AG08396 (cell line): ENCODE measurements at places on chromosomes 6 and 20.

GRCh38 chr6:39294133-39294532 is 20.1 kb downstream of the KCNK17 start:
- no peak for DNase-seq

DNA sequence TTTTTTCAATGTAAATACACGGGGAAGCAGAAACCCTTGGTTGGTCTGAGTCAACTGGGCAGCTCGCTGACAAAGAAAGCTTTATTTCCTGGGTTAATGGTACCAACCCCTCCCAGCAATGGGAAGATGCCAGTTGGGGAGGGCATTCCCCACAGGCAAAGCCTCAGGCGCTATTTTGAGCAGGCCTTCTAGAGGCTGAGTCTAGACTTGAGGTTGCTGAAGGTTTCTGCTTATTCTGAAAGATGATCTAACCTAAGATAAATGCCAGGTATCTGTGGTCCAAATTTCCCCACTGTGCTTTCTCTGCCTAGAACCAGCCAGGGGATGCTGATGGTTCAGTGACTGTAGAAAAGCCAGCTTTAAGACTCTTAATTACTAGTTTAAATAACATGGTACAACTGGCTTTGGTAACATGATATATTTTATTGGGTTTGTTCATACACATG is 172.5 kb upstream of the JARID2 start:
- DNase-seq = no peak

- no peak for DNase-seq
Observed at GRCh38 chr6:155378724-155379123, 64.4 kb upstream of the TFB1M start.

- no peak for DNase-seq
Observed at GRCh38 chr6:72037006-72037405, 150.7 kb downstream of the RIMS1 start.

DNA sequence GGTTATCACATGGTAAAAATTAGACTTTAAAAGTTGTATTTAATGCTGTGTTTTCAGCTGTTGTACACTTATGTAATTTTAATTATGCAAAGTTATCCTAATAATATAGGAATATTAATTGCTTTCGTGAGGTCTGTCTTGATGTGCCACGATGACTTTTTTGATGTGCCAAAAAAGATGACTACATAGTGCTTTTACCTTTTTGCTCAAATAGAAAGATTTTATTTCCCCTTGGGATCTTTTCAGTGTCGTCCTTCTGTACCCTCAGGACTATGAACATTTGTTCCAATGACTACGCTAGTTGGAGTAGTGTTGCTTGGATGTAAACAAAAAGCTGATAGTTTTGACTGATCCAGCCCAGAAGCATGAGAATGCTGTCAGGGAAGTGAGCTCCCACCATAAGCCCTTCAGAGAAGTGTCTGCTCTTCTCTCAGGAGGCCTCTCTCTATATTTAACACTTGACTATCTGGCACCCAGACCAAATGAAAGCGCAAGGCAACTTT is 1.2 kb upstream of the CD164 start:
- DNase-seq = no peak

DNA sequence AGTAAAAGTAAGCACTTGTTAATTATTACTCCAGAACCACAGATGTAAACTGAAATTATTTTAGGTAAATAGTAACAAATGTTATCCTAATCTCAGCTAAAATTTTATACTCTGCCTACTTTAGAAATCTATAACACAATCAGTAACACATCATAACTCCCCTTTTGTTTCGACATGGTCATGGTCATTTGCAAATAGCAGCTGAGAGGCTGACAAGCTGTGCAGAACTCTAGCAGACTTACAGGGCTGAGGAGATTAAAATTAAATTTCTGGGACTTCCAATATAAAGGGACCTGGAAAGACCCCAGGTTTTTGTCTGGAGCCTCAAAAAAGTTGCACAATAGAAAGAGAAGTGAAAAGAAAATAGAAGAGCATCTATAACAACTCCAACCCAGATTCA is 88.8 kb downstream of the PRL start:
- DNase-seq = no peak

- no peak for DNase-seq
Observed at GRCh38 chr6:39979461-39980328, 45.4 kb upstream of the MOCS1 start.

DNA sequence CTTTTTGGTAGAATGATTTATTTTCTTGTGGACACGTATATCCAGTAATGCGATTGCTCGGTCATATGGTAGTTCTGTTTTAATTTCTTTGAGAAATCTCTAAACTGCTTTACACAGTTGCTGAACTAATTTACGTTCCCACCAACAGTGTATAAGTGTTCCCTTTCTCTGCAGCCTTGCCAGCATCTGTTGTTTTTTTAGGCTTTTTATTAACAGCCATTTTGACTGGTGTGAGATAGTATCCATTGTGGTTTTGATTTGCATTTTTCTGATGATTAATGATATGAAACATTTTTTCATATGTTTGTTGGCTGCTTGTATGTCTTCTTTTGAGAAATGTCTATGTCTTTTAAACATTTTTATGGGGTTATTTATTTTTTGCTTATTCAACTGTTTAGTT is 196.7 kb downstream of the MOXD1 start:
- DNase-seq = no peak

- no peak for DNase-seq
Observed at GRCh38 chr6:40295251-40295950, 291.8 kb downstream of the LRFN2 start.

GRCh38 chr6:126268092-126268491 is 71.8 kb upstream of the CENPW start:
- no peak for DNase-seq

DNA sequence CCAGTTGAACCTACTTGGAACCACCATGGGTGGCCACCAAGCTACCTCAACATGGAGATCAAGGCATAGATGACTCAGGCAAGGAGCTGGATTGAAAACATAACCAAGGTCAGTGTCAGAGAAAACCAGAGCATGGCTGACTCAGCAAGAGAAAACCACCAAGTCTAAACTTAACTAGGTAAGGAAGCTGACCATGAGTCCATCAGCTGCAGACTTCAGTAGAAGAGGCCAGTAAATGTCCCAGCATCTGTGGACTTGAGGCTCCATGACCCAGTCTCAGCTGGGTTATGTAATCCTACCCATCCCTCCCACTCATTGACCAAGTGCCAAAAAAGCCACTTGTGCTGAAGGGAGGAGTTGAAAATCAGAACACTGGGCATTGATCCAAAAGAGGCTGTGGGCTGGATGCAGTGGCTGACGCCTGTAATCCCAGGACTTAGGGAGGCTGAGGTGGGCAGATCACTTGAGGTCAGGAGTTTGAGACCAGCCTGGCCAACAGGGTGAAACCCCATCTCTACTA is 93.7 kb upstream of the CBLN4 start:
- no peak for DNase-seq

DNA sequence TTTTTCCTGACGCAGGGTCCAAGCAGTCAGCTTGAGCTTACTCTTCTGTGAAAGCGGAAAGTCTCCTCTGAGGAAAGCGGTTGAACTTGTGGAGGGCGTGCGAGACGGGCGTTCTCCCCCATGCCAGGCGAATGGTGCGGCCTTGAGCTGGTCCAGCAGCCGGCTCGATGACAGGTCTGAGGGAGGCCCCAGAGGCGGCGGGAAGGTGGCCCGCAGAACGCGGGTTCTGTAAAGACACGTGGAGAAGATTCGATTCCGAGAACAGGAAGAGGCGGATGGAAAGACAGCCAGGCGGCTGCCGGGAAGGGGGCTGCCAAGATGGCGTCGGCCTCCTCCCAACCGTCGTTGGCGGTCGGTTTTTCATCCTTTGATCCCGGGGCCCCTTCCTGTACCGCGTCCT is 75.6 kb upstream of the TXNDC5 start:
- DNase-seq = no peak

GRCh38 chr6:23783901-23784300 is 342.1 kb upstream of the NRSN1 start:
- DNase-seq = no peak

- DNase-seq = no peak
Observed at GRCh38 chr6:31008165-31008564, 2.1 kb upstream of the MUC22 start.

- no peak for DNase-seq
Observed at GRCh38 chr6:167576050-167576741, 250.5 kb upstream of the AFDN start.

- no peak for DNase-seq
Observed at GRCh38 chr20:62051144-62051543, 14.5 kb downstream of the TAF4 start.

- DNase-seq = no peak
Observed at GRCh38 chr6:42904467-42904866, 11.4 kb upstream of the PTCRA start.

GRCh38 chr20:31764641-31765305 is 25.7 kb downstream of the TPX2 start:
- DNase-seq = no peak

GRCh38 chr6:140849456-140849855 is 1283.3 kb upstream of the GJE1 start:
- no peak for DNase-seq

DNA sequence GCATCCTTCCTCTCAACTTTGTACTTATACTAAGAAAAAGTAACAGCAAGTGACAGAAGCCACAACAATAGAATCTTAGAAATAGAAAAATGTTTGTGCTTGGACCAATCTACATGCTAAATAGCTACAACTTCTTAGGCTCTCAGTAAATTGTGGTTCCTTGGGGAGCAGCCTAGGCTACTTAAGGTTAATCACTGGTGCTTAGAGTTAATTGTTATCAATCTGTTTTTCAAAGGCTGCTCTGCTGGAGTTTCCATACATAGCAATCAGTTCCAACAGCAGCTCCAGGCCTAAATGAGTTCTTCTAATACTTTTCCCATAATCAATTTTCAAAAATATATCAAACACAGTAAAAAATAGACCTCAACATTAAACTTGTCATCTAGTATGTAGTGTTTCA is 571.4 kb downstream of the EPHA7 start:
- no peak for DNase-seq
